ENCODE measurements at places on chromosomes 1 and 21.

DNA sequence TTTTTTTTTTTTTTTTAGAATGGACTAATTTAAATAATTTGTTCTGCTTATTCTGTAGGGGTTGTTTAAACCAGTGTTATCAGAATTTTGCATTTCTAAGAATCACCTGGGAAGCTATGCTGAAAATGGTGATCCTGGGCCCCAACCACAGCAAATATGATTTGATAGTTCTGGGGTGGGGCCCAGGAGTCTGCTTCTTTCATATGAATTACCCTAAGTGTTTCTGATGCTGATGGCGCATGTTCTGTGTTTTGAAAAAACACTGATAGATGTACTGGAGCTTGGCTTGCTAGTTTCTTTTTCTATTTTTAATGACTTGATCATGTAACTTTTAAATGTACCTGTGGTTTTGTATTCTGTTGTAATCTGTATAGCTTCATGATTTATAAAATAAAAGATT is 89.3 kb downstream of the CDC14A start:
- no peak for DNase-seq

DNA sequence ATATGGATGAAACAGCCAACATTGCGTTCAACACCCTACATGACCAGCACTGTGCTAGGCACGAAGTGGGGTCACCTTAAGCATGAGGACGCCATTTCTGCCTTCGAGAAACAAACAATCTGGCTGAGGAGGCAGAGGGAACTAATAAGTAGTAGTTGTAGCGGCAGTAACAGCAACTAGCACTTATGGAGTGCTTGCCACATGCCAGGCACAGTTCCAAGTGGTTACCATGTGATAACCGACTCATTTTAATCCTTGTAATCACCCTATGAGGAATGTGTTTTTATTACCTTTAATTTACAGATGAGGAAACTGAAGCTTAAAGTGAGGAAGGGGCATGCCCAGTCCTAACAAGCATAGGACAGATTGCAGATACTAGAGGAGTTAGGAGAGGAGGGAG is 33.7 kb downstream of the KCND3 start:
- DNase-seq = no peak

GRCh38 chr1:77290576-77290975 is 8.8 kb downstream of the AK5 start:
- no peak for DNase-seq

DNA sequence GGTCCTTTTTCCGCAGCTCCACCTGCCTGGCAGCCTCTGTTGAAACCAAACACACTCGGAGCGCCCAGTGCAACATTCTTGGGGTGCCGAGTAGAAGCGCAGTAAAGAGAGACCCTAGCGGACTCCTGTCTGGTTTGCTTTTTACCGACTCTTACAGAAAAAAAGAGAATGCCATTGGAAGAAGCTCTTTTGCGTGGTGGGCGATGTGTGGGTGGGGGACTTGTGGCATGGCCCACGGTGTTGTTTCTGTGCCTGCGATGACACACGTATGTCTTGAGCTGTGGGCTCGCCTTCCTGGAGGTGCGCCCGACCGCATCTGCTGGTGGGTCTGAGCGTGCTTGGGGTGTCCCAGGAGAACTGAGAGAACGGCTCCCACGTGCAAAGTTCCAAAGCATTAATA is 7.3 kb upstream of the BARHL2 start:
- DNase-seq = no peak

DNA sequence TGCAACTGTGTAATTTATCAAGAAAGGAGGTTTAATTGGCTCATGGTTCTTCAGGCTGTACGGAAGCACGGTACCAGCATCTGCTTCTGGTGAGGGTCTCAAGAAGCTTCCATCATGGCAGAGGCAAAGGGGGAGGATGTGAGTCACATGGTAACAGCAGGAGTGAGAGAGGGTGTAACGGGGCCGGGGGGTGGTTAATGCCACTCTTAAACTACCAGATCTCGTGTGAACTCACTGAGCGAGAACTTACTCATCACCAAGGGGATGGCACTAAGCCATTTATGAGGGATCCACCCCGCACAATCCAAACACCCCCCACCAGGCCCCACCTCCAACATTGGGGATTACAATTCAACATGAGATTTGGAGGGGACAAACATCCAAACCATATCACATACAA is 21.0 kb upstream of the IFFO2 start:
- DNase-seq = no peak

- no peak for DNase-seq
Observed at GRCh38 chr21:46362946-46363345, 39.0 kb downstream of the PCNT start.

- no peak for DNase-seq
Observed at GRCh38 chr1:57138432-57139078, 172.7 kb upstream of the C8B start.

GRCh38 chr21:43341378-43342161 is 85.4 kb downstream of the SIK1 start:
- peak; percentile 16 for DNase-seq

DNA sequence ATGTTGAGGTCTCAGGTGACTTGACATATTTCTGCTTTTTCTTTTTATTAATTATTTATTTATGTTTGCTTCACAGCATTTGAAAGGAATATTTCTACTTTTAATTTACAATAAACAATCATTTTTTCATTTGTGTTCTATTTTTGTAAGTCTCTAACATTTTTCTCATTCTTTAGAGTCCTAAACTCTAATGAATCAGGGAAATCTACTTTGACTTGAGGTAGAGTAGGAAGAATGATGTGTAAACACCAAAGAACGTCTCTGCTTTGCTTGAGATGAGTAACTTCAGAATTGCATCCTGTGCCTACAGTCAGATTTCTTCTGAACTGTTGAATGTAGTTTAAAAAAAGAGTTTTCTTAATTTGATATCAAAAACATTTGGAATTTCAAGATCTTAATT is 65.2 kb downstream of the CNST start:
- peak; percentile 75 for DNase-seq

GRCh38 chr1:54153535-54154439 is 987 bp upstream of the CDCP2 start:
- DNase-seq = peak; percentile 56

- DNase-seq = peak; percentile 44
Observed at GRCh38 chr1:21651214-21652042, 17.7 kb downstream of the RAP1GAP start.

DNA sequence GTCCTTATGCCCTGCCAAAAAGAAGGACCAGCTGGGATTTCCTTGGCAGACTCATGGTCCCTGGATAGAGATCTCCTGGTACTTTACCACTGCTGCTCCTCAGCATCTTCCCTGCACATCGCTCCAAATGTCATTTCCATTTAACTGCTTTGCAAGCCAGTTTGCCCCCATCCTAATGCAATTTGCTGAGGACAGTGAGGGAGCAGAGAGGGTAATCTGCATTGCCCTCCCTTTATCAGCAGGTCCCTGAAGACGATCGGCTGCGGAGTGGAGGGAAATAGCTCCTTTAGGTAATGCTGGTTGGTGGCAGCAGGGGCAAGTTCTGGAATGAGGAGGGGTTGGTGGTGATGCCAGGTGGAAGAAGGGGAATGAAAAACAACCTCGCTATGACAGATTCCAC is 2.7 kb downstream of the PLXNA2 start:
- no peak for DNase-seq

- DNase-seq = peak; percentile 67
Observed at GRCh38 chr1:172970186-172970585, 80.6 kb downstream of the TNFSF18 start.
